ENCODE measurements at places on chromosomes 6 and 20.
A peak's percentile ranks its signal among the peaks of the same experiment; 100 is the strongest.

- DNase-seq: no peak
Measured at GRCh38 chr20:40218316-40218969, 470.6 kb downstream of the MAFB start.

DNA sequence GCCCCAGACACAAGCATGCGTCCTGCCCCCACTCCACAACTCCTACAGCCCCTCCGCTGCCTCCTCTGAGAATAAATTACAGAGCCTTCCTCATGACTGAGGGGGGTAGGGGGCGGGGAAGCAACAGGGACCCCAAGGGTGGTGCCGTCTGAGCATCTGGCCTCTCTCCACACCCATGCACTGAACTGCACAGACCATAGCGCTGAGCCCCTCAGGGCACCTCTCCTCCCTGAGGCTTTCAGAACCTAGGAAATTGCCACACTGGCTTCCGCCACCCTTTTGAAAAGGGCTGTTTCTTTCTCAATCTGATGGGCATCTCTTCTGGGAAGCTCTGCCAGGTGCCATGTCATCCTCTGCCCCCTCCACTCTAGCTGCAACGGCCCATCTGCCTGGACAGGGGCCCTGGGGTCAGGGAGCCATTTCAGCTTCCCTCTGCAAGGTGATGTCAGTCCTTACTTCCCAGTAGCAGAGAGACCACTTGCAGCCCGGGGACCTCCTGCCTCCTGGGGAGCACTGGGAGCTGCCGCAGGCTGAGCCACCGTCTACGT lies 2.5 kb downstream of the CST7 start:
- no peak for DNase-seq

GRCh38 chr6:7671581-7671980 lies 54.3 kb upstream of the BMP6 start:
- DNase-seq: peak; percentile 16

DNA sequence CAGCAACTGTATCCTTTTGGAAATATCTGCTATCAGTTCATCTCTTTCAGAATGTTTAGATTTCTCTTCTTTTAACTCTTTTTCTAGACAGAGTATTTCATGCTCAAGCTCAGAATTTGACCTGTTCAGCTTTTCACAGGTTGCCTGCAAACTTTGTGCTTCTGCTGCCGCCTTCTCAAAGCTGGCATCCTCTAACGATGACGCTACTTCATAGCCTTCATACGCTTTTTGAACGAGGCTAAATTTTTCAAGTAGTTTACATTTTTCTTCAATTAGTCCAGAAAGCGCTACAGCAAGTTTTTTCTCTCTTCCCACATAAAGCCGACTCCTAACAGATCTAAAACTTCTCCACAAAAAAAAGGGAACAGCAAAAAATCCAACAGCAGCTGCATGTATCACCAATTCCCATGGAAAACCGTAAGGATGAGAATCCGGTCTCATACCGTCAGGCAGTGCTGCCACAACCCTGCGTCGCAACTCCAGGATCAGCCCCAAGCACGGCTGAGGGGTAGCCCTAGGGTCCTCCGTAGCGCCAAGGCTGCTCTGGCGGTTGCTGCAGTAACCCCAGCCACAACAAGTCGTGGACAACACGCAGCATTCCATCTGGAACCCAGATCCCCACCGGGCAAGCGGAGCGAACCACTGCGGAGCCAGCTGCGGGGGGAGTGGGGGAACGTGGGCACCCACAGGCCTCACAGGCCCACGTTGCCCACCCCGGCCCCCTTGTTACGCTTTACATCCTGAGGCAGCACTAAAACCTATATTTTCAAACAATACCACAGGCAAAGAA lies 30.6 kb downstream of the DACT2 start:
- DNase-seq: no peak

- no peak for DNase-seq
Measured at GRCh38 chr20:43068482-43068881, 121.2 kb downstream of the PTPRT start.

- DNase-seq: no peak
Measured at GRCh38 chr6:169046021-169046420, 207.6 kb downstream of the THBS2 start.

DNA sequence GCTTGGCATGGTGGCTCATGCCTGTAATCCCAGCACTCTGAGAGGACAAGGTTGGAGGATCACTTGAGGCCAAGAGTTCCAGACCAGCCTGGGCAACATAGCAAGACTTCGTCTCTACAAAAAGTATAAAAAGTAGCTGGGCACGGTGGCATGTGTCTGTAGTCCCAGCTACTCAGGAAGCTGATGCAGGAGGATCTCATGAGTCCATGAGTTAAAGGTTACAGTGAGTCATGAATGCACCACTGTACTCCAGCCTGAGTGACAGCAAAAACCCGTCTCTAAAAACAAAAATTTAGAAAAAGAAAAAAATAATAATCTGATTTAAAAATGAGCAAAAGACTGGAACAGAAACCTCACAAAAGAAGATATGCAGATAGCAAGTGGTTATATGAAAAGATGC lies 279.7 kb downstream of the RNGTT start:
- peak; percentile 29 for DNase-seq

DNA sequence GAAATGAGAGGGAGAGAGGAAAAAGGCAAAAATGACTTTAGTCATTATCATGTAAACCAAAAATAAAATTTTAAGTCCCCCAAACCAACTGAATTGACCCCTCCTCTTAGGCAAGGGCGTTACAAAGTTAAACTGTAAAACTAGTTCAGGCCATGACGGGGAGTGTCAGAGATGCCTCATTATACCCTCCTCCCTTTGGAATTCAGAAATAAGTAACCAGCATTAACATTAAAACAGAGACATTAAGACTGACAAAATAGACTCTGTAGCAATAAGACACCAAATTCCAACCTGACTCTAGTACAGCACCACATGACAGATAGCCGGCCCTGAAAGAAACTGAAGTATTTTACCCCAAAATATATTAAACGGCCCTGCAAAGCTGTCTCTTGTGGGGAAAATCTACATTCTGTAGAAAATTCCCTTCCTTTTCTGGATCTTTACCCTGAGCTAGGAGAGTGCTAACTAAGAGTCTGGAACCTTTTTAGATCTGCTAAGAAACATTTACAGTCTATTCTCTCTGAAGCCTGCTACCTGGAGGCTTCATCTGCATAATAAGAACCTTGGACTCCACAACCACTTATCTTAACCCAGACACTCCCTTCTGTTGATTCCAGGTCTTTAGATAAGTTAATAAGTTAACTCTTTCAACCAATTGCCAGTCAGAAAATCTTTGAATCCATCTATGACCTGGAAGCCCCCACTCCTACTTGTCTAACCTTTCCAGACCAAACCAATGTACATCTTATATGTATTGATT lies 150.7 kb downstream of the PKHD1 start:
- no peak for DNase-seq

GRCh38 chr6:17621003-17621402 lies 20.9 kb downstream of the FAM8A1 start:
- DNase-seq: no peak

DNA sequence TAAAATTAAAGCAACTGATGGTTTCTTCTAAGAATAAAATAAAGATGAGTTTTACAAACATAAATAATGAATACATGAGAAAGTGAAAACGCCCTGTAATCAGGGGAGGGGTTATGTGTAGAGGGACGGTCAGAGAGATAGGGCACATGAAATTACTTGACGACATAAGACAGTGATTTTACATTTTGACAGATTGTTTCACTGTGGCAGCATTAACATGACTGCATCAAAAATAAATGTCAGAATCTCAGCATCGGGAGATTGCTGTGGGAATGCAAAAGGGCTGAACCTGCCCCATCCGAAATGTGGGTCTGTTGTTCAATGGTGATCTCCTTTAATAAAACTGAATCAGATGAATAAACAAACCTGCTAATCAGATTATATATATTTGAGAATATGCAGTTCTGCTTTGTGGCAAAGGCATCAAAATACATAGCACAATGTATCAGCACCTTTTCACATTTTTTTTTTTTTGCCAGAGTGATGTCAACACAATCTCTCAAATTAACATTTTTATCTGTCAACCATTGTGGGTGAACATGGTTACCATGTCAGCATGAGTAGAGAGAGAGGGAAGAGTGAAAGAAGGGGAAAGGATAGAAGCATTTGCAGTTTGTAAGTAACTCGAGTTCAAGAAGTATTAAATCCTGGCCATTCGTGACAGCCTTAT lies 177.1 kb upstream of the MAN1A1 start:
- DNase-seq: no peak

- DNase-seq: peak; percentile 66
Measured at GRCh38 chr6:40550202-40551101, 36.7 kb downstream of the LRFN2 start.
